ENCODE measurements at places on chromosomes 2 and 18.

DNA sequence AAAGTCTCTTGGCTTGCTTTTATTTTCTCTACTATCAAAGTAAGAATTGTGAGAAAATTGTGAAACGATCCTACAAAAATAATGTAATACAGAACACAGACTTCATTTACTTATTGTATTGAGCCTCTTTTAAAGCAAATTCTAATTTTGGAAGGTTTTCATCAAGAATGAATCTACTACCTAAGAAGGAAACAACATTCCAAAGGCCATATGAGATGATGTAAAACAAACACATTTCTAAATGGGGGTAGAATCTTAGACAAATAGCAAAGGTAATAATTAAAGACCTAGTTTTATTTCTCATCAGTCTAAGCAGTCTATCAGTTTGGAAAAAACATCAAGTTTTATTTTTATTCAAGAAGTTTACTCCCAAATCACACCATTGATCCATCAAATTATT lies 20.6 kb downstream of the FN1 start:
- DNase-seq: no peak

DNA sequence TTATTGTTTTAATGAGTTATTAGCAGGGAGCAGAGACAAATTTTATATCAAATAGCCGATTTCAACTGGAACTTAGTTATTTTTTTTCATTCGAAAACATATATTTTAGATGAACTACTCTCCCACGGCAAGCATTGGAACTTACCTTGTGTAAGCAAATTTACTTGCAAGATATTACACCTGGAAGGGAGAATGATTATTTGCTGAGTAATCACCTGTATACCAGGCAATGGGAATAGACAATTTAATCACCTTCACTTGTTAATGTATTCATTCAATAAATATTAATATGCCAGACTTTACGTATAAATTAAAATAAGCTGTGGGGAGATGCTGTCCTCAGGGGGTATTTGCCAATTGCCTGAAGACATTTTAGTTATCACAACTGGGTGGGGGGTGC lies 1069.9 kb upstream of the CHAC2 start:
- no peak for DNase-seq

- no peak for DNase-seq
These were observed 278.0 kb downstream of the NEDD4L start for GRCh38 chr18:58321986-58322385.

DNA sequence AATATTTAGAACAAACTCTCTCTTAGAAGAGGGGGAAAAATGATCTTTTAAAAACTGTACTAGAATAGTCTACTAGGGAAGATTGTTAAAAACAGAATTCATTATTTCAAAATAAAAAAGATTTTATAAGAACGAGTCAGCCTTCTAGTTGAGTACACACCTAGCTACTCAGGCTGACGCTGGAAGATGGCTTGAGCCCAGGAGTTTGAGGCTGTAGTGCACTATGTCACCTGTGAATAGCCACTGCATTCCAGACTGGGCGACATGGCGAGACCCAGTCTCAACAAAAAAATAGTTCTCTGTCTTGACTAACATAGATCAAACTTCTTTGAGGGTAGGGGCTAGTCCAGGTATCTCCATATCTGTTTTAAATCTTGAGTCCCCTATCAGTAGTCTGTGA lies 33.9 kb downstream of the ERLEC1 start:
- no peak for DNase-seq

GRCh38 chr18:32968248-32968647 lies 195.4 kb upstream of the KLHL14 start:
- DNase-seq: no peak

DNA sequence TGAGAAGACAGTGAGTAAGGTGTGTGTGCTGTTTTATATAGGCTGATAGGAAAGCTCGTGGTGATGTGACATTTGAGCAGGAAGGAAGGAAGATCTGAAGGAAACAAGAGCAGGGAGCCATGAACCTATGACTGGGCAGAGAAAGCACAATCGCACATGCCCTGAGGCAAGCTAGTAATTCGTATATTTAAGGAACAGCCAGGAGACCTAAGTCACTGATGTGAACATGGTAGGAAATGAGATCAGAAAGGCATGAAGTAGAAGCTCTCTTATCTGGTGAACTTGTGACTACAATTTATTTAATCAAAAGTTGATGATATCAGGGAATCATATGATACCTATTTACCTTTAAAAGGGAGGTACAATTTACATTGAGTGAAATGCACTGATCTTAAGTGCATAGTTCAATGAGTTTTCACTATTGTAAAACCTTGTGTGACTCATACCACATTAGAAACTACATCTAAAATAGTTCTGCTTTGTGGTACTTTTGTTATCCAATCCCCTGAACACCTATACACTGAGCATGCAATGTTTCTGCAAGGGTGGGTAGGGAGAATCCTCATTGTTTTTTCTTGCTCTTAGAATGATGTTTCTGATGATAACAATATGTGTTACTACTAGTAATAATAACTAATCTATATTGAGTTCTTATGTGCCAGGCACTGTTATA lies 67.5 kb downstream of the GALNT13 start:
- DNase-seq: no peak

GRCh38 chr2:39845460-39846146 lies 66.5 kb upstream of the THUMPD2 start:
- DNase-seq: no peak

DNA sequence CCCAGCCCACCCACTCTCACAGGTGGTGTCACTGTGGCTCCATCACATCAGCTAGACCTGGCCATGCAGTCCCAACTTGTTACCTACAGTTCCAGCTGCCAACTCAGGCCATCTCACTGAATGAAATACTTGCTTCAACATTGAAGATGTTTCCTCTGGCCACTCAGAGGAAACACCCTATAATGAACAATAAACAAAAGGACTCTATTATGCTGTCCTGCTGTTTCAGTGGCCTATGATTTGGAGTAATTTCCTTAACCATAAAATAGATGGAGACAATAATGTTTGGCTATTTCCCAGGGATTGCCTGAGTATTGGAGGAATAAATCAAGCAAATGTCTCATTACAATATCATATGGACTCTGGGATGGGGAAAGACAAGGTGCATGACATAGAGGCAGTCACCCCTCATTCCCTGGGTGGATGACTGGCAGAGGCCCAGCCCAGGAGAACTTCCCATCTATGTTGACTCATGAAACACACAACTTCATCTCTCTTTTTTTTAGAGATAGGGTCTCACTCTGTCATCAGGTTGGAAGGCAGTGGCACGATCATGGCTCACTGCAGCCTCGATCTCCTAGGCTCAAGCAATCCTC lies 134.4 kb downstream of the TGIF1 start:
- no peak for DNase-seq
